NCI-H187 treated with DMSO at 0.1 percent for 48 hours (cell line): ENCODE measurements at places on chromosomes 11 and 22.

- no peak for DNase-seq
Measured at GRCh38 chr11:86435711-86436110, 61.0 kb downstream of the CCDC81 start.

DNA sequence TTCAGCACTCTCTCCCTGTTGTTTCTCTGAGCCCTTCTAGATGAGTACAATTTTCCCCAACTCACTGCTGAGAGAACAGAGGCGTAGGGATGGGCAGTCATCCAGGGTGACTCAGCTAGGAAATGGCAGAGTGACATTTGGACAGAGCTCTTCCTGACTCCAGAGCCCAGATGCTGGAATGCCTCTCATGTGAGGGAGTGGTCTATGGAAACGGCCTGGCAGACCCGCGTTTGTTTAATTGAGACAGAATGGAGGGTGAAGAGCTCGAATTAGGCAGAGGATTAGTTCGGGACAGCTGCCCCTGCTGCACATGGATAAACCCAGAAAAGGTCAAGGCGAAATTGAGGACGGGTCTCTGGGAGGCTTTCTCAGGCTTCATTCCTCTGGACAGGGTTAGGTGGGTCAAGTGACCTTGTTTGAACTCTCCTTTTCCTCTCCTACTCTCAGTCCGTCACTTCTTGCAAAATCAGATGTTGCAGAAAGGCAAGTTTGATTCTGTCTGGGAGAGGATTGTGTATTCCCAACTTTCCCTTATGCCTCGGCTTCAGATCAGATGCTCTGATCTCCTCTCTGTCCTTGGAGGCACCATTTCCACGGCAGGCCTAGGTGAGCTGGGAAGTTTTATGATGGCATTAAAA is 7.6 kb upstream of the LMO2 start:
- DNase-seq, result no peak

DNA sequence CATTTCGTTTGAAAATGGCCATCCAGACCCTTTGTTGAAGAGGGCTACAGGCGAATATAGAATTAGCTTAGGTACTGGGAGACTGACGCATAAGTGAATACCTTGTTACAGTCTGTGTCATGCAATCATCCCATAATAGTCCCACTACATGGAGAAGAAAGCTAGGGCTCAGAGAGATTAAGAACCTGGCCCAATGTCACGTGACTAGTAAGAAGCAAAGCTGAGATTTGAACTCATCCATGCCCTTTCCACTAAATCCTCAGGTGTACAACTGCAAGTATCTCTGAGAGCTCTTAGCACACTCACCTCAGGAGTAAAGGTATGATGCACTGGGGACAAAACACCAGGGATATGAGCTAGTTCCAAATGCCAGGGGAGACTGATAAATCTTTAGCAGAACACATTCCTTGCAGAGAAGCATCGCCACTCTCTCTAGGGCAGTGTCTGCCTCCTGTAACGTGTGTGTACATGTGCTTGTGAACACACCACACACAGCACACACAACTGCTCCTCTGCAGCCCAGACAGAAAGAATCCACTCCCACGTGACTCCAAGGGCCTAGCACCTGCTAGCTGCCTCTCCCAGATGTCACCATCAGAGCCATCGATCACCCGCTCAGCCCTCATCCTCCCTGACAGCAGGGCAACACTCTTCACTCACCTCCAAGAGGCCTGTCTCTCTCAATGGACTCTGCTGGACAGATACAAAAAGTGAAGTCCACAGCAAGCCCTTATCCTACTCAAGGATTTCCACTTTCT is 402.8 kb downstream of the NXPE2 start:
- peak; percentile 68 for DNase-seq

DNA sequence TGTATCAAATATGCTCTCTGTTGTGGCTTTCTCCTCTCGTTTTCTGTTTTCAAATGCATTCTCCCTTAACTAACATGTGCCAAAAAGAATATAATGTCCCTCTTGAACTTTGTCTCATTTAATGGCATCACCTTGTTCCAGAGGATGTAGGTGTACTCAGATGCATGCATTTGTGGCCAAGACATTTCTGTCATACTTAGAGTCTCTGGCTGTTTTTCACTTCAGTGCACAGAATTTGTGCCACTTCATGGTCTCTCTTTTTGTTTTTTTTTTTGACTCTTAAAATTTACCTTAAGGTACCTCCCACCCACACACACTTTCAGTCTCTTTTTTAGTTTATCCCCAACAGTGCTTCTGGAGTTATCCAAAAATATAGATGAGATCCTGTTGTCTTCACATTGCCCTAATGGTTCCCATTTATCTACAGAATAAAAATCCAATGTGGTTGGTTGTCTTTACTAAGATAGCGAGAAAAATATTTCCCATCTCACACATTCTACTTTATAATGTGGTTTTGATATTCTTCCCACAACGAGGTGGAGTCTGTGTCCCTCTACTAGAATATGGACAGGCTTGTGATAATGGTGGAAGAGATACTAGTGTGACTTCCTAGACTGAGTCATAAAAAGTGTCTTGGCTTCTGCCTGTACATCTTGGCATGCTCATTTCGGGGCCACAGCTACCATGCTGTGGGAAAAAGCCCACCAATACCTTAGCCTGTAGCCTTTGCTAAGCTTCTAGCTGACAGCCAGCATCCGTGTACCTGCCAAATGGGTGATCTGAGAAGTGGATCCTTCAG is 125.8 kb downstream of the DDX10 start:
- no peak for DNase-seq

GRCh38 chr11:71500601-71501021 is 26.5 kb upstream of the KRTAP5-7 start:
- no peak for DNase-seq

GRCh38 chr11:24738972-24739371 is 242.1 kb downstream of the LUZP2 start:
- no peak for DNase-seq

DNA sequence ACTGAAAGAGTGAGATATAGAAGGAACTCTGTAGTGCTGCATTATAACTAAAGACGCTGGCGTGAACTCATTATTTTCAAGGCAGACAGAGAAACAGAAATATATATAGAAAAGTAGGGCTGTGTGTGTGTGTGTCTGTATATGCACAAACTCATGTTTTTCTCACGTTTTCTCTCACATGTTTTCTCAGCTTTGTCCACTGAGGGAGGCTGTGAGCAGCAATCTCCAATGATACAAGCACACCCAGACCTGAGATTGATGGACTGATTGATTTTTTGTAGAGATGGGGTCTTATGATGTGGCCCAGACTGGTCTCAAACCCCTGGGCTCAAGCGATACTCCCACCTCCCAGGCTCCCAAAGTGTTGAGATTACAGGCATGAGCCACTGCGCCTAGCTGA is 122.5 kb downstream of the SERGEF start:
- no peak for DNase-seq

- no peak for DNase-seq
Measured at GRCh38 chr11:46694072-46694471, 6.3 kb downstream of the ARHGAP1 start.

DNA sequence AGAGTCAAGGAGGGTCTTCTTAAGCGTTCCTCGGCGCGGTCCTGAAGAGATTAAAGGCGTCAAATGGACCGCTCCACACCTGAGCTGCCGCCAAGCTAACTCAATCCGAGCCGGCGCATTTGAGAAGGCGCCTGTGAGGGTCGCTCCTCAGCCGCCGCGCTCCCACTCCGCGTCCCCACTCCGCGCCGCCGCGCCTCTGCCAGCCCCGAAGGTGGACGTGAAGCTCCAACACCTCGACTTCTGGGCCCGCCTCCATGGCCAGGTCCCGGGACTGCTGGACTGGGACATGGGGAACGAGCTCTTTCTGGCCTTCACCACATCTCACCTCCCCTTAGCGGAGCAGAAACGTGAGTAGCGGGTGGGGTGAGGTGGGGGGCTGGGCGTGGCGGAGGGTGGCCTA is at the start of gene FOXR1:
Gene FOXR1 (plus strand): TSS at position 116 of the 400 bp plus-strand sequence. CDS start 171 bp downstream, at position 287.
- DNase-seq, result no peak

DNA sequence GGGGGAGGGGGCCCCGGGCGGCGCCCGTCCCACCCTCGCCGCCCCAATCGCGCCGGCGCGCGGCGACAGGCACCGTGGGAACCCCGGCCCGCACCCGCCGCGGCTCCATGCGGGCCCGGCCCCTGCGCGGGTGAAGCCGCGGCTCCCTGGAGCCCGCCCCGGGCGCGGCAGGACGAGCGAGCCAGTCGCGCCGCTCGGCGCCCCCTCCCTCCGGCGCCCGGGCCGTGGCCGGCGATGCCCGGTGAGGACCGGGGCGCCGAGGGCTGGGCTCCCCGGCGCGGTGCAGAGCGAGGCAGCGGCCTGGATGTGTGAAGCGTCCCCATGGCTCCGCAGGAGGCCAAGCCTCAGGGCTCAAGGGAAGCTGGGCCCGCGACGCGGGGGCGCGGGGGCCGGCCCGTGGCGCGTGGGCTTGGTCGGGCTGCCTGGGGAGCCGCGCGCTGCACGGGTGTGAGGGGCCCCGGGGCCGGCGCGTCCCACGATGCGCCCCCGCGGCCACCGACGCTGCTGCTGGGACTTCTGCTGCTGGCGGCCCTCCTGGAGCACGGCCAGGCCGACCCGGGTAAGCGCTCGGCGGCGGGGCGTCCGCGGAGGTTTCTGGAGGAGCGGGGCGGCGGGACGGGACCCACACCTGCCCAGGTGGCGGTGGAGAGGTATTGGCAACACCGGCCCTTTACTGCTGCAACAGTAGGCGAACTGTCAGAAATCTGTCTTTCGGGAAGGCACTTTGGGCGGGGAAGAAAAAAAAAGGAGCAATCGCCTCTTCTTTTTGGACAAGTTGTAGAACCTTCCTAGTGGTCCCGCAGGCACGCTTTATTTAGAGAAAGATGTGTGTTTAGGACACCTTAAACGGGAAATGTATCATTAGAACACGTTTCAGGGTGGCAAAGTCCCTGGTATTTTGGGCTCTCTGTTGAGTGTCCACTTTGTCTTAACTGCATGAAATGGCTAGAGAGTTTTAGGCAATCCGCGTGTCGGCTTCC is 119.4 kb downstream of the HIPK3 start:
- no peak for DNase-seq

GRCh38 chr11:83156996-83157593 is at the start of gene PCF11:
Gene PCF11 (plus strand): TSS chr11:83157131. CDS start chr11:83157440, 309 bp downstream.
- DNase-seq, result no peak

GRCh38 chr11:75365711-75366181 is 14.3 kb upstream of the ARRB1 start:
- no peak for DNase-seq

DNA sequence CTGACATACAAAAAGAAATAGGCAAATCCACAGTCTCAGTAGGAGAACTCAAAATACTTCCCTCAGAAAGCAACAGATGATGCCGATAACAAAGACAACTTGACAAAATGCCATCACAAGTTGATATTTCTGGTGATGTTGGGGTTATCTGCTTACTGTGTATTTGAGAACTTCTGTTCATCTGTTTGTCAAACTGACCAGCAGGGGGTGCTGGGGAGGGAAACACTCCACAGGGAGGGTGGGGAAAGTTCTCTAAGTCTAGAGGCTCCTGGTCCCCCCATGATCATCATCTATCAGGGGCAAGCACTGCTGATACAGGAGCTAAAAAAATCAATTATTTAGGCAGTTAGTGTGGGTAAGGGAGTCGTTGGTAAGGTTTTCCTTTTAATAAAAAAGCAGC is 19.2 kb downstream of the GLYATL1 start:
- no peak for DNase-seq

DNA sequence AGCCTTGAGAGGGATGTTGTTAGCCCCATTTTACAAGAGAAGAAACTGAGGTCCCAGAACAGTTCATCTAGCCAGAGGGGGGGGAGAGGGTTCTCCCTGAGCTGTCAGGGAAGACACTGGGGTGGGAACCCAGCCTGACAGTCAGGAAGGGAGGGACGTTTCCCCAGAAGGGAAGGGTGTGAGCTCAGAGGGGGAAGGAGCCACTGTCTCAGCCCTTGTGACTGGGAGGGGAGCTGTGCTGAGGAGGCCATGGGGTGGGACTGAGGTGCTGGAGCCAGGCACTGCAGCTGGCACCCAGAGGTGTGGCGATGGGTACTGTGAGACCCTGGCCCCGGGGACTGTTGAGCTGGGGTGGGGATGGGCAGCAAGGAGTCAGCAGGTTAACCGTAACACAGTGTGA is 35.7 kb downstream of the DAGLA start:
- DNase-seq, result no peak

DNA sequence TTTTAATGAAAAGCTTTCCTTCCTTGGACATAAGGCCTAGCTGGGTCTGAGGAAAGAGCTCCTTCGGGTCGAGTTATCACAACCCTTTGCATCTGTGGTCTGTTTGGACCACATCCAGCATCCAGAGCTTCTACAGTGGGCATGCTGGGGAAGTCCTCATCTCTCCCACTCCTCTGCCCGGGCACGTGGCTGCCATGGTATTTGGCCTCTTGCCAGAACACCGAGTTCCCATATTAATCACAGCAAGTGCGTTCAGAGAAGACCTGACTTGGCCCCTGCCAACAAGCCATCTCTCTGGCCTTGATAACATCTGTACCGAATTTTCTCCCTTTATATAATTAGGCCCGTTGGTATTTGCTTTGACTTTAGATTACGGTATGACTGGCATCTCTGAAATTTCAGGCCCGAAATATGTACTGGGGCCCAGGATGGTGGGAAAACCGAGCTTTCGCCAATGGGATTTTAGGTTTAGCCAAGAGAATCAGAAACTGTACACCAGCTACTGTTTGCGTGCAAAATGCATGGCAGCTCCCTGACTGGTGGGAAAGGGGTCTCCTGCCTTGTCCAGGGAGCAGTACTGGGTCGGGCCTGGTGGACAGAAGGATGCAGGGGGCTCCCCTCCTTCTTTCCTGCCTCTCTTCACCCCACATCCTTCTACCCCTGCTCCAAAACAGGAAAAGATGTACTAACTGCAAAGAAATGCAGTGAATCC is 90.0 kb downstream of the MICAL2 start:
- no peak for DNase-seq

DNA sequence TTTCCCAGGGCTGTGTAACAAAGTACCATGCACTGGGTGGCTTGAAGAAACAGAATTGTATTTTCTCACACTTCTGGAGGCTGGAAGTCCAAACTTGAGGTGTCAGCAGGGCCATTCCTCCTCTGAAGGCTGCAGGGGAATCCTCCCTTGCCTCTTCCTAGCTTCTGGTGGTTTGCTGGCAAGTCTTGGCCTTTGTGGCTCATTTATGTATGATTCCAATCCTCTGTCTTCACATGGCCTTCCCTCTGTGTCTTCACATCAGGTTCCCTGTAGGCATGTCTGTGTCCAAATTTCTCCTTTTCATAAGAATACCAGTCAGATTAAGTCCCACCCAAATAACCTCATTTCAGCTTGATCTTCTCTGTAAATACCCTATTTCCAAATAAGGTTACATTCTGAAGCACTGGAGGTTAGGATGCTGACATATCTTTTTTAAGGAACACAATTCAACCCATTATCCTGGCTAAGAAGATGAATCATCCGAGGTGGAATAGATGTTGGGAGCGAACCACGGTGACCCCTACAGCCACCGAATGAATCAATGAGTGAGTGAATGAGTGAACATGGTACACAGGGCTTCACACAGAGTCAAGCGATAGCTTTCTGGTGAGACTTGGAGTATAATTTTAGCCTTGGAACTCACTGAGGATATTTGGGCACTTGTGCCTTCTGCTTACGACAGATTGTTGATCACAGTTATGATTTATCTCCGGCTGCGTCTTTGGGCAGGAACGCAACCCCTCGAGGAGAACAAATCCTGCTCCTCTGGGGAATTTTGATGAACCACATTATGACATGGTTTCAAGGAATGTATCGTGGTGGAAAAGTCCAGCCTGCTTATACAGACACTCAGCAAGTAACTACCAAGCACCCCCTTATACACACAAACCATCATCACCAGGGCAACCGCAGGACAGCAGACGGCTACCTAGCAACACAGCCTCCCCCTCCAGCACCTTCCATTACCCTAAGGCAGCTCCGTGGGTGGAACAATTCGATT is 34.3 kb upstream of the MICAL2 start:
- DNase-seq, result no peak
